G401 (cell line): ENCODE measurements at places on chromosomes 7 and 10. TPM values are rescaled to one million over a fixed set of nuclear protein-coding genes. Genes with fewer than 3 reads are reported as not detected.

GRCh38 chr7:65422670-65423069, 49.0 kb downstream of the ZNF92 start:
- DNase-seq, result no peak

The MPP7 gene
- total RNA-seq, result 0.31 TPM in 1 of 2 replicates, not detected in the other

GRCh38 chr7:131021460-131021859, 287.5 kb upstream of the KLF14 start:
- no peak for DNase-seq

The ICA1 gene
- total RNA-seq, result 29.1 and 51.6 TPM in 2 replicates

GRCh38 chr10:81873231-81873931, 1.6 kb upstream of the NRG3 start:
- DNase-seq, result no peak

The GCC1 gene
- total RNA-seq, result 12.0 and 19.4 TPM in 2 replicates

- DNase-seq, result no peak
These were observed 588 bp upstream of the ORC5 start for GRCh38 chr7:104208421-104208780.

DNA sequence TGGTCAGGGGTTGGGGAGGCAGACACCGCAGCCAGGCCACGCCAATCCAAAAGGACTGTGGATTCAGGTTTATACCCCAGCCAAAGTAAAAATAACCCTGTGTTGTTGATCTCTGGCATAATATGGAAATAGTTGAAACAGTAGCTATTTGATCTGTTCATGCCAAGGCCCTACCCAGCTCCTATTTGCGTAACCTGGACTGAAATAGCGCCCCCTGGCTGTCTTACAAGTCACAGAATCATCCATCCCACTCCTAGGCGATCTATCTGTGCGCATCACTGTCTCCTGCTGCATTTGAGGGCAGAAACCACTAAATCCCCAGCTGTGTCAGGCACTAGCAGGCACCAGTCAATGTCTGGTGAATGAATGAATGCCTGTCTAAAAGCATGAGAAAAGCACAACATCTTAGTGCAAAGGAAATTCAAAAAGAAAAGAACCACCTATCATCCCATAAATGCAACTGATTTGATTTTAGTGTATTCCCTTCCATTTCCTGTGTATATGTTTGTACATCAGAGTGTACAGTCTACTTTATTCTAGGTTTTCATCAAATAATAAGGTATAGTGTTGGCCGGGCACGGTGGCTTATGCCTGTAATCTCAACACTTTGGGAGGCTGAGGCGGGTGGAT, 160.0 kb downstream of the SLIT1 start:
- DNase-seq, result peak; percentile 49

DNA sequence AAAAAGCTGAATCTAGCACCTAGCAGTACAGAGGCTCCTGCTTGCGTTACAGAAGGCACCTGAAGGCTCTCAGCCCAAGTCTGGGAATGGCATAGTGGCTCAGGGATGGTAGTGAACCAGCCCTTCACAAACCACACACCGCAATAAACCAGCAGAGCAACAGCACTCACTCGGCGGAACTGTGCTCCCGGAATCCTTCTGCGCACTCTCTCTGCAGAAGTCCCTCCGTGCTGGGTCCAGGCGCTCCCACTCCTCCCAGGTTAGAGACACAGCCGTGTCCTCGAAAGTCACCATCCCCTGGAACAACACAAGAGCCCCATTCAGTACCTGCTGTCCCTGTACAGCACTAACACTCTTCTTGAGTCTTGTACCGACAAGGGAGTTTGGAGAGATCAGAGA, 1.5 kb downstream of the ZNF394 start:
- no peak for DNase-seq
